ENCODE measurements at places on chromosomes 16 and 17.

- no peak for DNase-seq
These were observed 64.5 kb downstream of the RAI1 start for GRCh38 chr17:17745476-17746455.

DNA sequence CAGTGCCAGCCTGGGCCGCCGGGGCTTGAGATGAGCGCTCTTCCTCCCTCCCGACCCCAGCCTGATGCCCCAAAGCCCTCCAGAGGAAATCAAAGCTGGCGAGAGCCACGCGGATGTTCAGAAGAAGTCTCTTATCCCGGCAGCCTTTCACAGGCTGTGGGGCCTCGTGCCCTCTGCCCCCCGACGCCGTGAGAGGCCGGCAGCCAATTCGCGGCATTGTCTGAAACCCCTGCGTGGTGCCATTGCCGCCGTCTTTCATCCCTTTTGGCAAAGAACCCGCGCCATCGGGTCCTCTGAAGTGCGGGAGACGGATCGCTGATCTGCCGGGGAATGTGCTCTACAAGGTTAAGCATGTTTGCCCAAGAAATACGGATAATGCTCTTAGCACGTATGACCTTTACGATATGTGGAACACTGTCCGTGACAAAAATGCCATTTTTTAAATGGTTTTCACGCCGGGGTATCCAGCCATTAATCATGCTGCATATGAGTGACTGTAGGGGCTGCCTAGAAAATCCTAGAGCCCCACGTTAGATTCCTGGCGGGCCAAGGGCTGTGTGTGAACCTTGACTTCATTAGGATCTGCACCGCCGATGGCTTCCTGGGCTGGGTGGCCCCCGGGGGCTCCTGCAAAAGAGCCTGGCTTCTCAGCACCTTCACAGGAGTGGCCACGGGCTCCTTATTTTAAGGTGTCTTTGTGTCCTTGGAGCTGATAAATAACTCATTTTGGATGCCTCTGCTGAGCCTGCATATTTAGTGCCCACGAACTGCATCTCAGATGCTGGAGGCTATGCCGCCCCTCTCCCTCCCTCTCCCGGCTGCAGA, 165.1 kb upstream of the TNRC6C start:
- DNase-seq = no peak

DNA sequence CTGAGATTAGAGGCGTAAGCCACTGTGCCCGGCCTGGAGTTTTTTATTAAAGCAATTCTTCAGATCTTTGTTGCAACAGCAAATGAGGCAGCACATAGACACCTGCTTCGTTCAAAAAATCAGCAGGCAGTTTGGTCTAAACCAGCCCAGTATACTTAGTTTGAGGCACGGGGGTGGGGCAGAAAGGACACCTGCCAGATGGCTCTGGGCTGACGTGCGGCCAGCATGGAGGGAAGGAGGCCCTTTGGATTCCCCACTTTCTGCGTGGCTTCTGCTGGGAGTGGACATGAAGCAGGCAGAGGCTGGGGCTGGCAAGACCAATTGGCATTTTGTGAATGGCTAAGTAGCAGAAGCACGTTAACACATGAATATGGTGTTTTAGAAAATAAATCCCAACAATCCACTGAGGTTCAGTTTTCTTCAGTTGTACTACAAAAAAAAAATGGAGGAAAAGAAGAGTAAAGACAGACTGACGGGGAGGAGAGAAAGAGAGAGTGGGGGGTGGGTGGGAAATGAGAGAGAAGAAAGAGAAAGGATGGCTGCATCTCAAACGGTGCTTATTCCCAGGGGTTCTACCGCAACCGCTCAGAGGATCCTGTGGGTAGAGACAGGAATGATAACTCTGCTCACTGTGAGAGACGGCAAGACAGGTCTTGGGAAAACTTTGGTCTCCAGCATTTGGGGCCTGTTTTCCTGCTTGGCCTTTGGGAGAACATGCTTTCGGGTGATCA, 16.3 kb downstream of the C16orf46 start:
- DNase-seq = no peak

DNA sequence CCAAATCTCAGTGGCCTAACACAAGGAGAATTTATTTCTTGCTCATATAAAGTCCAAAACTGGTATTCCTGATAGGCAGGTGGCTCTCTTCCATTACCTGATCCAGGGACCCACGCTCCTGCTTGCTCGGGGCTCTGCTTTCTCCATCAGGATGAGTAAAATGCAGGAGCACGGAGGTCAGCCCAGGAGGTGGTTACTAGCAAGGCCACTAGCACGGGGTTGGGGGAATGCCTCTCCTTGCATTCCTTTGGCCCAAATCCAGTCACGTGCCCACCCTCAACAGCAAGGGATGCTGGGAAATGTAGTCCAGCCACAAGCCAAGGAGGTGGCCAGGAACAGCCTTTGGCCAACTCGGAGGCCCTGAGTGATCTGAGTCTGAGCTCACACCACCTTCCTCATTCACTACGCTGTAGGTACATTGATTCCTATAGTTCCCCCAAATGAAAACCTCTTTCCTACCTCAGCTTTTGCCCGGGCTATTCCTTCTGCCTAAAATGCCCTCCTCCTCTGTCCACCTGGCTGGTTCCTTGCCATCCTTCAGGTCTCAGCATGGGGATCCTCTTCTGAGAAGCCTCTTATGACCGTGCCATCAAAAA, 38.3 kb upstream of the HAPSTR1 start:
- peak; percentile 59 for DNase-seq

DNA sequence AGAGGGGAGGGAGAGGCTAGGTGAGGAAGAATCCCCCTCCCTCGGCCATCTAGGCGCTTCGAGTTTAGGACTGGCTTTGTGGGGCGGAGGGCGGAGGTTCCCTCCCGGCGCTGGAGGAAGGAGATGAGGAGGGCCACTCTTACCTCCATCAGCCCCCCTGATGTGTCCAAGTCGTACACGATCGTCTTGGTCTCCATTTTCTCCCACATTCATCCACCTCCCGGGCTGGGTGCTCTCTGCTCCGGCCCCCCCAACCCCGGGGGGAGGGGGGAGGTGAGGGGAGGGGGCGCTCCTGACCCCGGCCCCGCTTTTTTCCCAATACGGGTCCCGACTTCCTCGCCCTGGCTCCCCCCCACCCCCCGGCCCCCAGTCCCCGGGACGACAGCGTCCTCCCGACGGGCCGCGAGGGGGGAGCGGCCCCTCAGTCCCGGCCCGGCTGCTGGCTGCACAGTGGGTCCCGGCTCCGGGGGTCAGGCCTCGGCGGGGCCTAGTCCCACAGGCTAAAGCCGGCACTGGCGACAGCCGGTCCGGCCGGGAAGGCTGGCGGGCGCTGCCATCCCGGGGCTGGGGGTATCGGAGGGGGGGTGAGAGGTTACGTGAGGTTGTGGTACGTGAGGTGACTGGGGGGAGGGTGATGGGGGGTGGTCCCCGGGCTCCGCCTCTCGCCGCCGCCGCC, 428 bp downstream of the PHF12 start:
- DNase-seq = no peak

- no peak for DNase-seq
These were observed 24.2 kb upstream of the SSTR2 start for GRCh38 chr17:73140566-73140965.

DNA sequence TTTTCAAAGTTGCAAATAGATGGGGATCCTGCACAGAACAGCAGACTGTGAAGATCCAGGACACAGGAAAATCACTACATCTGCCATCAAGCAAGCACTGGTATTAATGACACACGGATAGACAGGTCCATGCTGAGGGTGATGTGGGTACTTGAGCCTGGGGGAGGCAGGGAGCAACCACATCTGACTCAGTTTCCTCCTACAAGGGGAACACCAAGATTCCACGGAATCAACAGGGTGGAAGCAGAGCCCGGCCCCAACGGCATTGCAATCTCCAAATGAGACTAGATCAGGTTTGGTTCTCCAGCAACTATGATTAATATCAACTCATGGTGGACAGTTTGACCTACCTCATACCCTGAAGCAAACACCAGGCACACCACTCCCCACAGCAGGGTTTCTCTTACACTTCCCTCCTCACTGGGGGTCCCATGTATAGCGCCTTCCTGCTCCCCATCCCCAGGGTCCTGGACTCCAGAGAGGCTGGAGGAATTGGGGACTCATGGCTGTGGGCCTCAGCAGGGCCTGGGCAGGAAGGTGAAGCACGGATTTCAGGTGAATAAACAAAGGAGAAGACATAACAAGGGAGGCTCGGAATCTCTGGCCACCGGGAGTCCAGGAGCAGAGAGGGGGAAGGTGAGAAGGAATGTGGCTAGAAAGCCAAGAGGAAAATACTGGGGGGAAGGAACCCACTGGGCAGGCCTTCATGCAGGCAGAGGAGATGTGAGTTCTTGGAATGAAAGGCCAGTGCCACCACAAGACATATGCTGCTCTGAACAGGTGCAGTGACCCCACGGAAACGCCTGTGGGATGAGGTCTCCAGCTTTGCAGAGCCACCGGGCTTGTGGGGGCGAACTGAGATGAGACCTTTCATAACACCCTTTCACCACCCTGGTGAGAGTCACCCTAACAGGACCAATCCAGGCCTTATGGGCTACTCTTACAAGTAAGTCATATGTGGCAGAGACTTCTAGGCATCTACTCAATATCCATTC, 29.5 kb upstream of the PIK3R6 start:
- DNase-seq = peak; percentile 16

DNA sequence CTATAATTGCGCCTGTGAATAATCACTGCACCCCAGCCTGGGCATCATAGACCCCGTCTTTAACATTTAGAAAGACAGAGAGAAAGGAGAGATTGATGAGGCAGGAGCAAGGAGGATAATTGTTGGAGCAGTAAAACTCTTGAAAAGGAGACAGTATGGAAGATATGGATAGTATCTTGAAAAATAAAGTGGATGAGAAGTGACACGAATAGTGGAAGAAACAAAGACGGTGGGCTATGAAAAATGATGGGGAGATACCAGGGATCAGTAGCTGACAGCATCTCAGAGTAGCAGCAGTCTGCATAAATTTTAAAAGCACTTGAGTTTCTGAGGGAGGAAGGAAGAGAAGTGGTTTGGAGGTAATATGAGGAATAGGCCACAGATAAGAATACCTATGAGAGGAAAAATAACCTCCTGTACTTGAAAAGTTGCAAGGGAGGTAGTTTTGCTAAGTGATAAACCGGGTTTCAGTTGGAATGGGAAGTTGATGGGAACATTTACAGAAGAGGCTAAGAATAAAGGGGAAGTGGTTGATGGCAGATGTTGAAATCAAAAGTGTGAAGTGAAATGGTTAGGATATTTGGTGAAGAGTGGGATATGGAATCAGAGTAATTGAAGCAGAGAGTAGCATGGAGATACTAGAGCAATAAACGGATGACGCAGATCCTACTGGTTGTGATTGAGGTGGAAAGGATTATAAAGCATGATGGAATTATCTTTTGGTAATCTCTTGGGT, 1.8 kb upstream of the PPM1D start:
- DNase-seq = no peak

- DNase-seq = no peak
These were observed 1.7 kb upstream of the SLC16A11 start for GRCh38 chr17:7045492-7046126.

DNA sequence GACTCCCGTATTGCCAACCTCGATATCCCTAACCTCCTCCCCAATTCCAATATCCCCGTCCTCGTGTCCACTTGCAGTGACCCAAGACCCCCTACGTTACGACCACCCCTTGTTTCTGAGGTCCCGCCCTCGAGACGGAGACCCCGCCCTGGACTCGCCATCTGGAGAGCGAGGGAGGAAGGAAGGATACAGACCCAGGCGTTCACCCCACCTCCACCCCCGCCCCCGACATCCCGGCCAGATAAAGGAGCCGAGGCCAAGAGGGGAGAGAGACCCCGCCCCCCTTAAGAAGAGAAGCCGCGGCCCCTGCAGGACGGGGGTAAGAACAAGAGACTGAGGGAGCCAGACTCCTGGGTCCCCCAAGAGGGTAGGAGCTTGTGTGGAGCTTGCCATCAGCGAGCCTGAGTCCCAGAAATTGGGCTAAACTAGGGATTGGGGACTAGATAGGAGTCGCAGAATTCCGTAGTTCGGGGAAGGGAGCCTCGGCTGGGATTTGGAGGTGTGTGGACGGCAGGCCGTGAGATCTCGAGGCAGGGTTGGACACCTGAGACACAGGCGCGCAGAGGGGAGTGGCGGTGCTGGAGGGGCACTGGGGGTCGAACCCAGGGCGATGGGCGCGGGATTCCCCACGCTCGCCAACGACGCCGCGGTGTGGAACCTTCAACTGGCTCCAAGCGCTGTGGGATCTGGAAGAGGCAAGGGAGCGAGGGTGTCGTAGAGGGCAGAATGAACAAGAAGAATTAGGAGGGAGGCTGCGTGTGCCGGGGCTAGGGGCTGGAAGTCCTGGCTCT, at the start of gene BCL6B:
TSS of gene BCL6B (plus strand) at position 270 of the 791 bp plus-strand sequence. CDS start 622 bp downstream, outside the sequence.
- DNase-seq = peak; percentile 34

GRCh38 chr16:49739381-49739780, 116.5 kb downstream of the ZNF423 start:
- no peak for DNase-seq

DNA sequence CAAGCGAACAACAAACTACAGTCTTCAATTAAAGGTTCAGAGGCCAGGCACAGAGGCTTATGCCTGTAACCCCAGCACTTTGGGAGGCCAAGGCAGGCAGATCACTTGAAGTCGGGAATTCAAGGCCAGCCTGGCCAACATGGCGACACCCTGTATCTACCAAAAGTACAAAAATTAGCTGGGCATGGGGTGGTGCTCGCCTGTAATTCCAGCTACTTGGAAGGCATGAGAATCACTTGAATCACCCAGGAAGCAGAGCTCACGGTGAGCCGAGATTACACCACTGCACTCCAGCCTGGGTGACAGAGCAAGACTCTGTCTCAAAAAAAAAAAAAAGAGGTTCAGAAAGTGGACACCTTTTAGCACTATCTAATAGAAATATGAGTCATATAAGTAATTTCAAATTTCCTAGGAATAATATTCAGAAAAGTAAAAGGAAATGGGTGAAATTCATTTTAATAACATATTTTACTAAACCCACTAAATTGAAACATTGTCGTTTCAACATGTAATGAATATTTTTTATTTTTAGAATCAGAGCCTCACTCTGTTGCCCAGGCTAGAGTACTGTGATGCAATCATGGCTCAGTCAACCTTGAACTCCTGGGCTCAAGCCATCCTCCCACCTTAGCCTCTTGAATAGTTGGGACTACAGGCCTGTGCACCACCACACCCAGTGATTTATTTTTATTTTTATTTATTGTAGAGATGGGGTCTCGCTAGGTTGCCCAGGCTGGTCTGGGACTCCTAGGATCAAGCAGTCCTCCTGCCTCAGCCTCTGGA, 15.2 kb upstream of the MARCHF10 start:
- DNase-seq = no peak

DNA sequence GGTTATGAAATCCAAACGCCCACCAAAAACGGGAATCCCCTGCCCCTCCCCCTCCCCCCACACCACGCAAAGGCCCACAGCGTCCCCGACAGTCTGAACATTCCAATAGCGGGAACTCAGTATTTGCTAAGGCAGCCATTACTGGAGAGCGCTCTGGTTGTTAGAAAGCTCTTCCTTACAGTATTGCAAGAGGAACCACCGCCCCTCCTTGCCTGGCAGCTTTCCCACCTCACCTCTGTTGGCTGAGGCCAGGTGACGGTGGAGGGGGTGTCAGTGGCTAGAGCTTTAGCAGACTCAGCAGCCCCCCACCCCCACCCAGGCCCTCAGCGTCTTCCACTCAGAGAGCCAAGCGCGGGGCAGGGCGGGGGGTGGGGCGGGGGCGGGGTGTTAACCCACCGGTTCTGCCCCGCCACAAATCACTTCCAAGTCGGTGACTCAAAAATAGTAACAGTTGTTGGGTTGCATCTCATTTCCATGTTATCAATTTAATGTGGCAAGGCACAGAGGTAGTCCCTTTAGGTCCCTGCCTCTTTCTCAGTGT, 2.2 kb upstream of the PLEKHH3 start:
- peak; percentile 52 for DNase-seq
